ENCODE measurements at places on chromosomes 2 and 18.

DNA sequence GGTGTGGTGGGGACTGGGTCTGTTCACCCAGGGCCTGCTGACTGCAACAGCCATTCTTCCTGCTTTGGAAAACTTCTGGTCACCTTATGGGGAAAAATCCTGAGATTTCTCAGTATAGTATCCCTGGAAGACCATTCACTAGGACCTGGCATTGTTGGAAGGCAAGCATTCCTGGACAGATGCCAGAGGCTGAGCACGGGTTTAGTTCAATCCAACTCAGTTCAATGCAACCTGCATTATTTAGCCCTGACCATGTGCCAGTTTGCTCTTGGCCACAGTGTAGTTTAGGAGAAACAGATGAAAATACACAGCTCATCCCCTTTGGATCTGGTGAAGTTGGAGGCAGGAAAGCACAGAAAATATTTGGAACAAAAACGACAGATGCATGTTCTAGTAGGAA, 95.9 kb downstream of the LPIN1 start:
- DNase-seq = no peak

DNA sequence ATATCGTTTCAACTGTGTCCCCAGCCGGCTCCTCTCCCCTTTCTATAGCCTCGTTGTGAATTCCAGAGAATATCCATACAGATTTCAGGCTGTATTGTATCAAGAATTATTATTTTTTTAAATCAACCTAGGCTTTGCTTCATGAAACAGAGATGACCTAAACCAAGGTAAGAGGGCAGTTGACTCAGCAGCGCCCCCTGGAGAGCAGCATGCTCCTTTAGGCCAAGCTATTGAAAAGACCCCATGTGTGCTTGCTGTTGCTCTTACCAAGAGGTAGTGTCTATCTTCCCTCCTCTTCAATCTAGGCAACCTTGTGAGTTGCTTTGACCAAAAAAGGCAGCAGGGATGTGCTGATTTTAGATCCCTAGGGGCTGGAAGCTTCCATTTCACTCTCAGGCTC, 426.7 kb upstream of the SMIM21 start:
- DNase-seq = no peak

DNA sequence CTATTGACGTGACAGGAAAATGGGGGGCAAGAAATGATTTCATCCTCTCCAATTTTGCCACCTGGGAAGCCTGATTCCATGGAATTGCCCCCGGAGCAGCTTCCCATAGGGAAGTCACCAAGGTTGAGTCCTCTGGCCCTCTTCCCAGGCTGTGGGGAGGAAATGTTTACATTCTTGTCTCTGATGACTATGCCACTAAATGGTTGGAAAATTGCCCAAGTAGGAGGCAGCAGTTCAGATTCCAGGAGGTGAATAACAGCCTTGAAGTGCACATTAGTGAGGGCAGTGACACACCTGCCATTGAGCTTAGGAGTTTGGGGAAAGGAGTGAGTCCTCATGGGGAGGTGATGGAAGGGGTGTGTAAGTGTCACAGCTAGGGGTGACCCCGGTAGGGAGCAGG, 449.2 kb upstream of the DCC start:
- DNase-seq = no peak

DNA sequence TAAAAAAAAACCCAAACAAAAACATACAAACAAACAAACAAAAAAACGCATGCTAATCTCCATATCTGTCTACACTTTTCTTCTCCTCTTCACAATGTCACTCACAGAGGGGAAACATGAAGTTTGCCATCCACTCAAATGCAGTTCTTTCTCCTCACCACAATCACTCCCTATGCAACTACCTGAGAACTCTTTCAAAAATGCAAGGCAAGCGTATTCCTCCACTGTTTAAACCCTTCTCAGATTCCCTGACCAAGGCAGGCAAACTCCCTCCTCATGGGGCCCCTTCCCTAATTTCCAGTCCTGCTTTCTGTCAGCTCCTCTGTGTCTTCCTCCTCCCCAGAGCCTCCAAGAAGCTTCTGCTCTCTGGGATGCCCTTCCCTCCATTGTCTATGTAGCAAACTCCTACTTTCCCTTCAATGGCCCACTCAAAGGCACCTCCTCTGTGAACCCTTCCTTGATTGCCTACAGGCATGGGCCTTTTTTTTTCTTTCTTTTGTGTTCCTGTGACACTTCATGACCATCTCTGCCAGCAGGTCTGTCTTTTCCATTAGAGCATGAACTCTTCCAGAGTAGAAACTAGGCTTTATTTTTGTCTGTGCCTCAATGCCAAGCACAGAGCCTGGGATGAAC, 143.8 kb upstream of the SLC1A4 start:
- no peak for DNase-seq

DNA sequence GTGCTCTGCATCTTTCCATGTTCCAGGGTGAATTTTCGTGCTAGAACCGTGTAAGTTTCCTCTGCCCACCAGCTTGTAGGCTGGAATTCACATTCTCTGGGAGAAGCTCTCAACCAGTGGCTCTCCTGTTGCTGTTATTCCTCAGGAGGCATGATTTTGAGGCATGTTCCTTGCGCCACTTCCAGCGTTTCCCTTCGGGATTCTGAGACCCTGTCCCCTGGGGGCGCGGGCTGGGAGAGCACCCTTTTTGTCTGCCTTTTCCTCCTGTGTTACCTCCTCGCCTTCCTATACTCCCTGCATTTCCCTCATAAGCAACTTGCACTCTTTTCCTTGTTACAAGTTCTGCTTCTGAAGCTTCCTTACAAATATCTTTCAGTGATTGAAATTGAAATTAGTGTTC, 156.4 kb downstream of the PTPRM start:
- DNase-seq = no peak

DNA sequence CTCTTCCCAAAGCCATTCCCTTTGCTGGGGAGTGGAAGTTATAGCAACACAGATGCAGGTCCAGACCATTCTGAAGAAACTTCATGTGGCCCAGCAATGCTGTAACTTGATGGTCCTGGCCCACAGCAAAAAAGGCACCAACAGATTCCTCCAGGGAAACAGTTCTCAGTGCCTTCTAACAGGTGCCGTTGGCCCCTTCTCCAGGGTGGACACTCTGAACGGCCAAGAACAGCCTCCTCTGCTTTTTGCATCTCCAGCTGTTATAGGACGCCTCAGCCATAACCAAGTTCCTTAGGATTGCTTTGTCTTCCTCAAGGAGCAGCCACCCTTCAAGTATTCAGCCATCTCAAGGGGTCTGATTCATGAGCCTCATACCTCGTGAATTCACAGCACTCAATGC, 38.0 kb downstream of the MARCO start:
- peak; percentile 50 for DNase-seq

DNA sequence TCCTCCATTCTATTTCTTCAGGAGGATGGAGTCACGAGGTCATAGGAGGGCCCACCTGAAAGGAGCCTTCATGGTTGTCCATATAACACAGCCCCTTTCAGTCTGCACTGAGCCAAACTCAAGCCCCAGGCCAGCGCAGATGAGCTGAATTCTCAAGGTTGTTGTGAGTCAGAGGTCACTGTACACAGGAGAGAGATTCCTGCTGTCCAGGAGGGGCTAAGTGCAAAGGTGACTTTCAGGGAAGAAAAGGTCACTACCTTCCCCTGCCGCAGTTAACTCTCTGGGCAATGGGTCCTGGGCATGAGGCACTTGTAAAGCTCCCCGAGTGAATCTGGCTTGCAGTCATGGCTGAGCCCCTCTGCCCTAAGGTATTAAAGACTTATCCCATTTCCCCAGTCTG, 150.7 kb downstream of the CTIF start:
- no peak for DNase-seq

- DNase-seq = no peak
Measured at GRCh38 chr2:143937723-143938350, 582.1 kb downstream of the ZEB2 start.

GRCh38 chr2:150494234-150494945, 6.9 kb upstream of the RND3 start:
- DNase-seq = no peak

- no peak for DNase-seq
Measured at GRCh38 chr2:96843538-96844268, at the start of gene ANKRD23. TSS of gene ANKRD23 (minus strand) at chr2:96844021. CDS start at chr2:96843992, 29 bp downstream.

GRCh38 chr18:74651327-74652128, 53.9 kb downstream of the ZNF407 start:
- no peak for DNase-seq

GRCh38 chr18:28863396-28863795, 686.5 kb upstream of the CDH2 start:
- DNase-seq = no peak

GRCh38 chr2:125684932-125685331, 971.0 kb upstream of the GYPC start:
- no peak for DNase-seq

DNA sequence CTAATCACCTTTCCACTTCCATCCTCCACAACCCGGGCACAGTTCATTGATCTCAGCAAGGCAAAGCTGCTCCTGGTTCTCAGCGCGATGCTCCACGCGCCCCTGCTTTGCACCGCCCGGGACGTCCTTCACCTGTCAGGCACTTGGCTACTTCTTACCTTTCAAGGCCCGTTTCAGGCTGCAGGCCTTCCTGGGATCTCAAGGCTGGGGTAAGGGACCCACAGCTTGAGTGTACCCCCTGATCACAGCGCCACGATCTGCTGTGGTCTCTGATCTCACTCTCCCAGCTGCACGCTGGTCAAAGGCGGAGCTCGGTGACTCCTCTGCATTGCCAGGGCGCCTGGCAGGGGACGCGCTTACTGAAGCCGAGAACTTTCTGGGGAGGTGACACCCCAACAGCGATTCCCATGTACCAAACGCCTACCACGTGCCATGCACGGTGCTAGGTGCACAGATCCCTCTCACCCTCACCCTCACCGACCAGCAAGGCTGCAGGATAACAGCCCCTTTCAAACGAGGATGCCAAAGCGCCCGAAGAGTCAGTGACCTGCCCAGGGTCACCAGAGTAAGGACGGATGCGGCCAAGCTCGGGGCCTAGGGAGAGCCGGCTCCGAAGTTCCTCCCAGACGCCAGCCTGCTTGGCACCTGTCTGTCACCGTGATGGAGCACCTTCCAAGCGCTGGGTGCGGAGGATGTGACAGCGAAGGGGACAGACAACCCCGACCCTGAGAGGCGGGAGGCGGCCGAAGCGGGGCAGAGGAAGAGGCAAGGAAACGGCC, 818 bp downstream of the ITGB1BP1 start:
- DNase-seq = no peak

- DNase-seq = no peak
Measured at GRCh38 chr2:237278568-237278967, 135.4 kb downstream of the COL6A3 start.

- no peak for DNase-seq
Measured at GRCh38 chr2:217806482-217806765, 196.4 kb downstream of the TNS1 start.

GRCh38 chr2:83394134-83394904, 1064.8 kb downstream of the SUCLG1 start:
- no peak for DNase-seq

DNA sequence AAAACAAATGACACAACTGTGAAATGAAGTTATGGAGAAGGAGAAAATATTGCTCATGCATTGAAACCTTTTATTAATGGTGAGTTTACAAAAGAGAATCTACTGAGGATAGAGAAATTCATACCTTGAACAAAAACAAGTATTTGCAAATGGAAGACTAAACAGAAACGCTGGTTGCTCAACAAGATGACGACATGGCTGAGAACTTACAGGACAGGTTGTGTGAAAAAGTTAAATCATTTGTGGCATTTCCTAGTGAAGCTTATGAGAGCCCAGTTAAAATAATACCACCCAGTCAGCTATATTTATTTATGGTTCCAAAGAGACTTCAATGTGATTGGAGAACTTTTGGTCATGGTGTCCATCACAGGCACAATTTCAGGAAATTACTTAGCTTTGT, 148.6 kb upstream of the PKDCC start:
- DNase-seq = no peak

GRCh38 chr2:152513681-152514080, 178.7 kb downstream of the FMNL2 start:
- DNase-seq = no peak

GRCh38 chr2:50694798-50695197, 337.1 kb downstream of the NRXN1 start:
- DNase-seq = no peak

GRCh38 chr2:207107551-207107950, 58.2 kb downstream of the KLF7 start:
- DNase-seq = no peak

DNA sequence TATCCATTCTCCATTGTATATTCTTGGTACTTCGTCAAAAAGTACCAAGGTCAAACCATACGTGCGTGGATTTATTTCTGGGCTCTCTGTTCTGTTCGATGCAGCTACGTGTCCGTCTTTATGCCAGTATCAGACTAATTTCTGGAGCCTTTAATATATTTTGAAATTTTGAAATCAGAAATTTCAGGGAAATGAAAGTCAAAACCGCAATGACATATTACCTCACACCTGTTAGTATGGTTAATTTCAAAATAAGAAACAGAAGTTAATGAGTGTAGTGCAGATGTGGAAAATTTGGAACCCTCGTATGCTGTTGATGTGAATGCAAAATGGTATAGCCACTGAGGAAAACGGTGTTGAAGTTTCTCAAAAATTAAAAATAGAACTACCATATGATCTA, 156.1 kb upstream of the TRIB2 start:
- no peak for DNase-seq

- peak; percentile 34 for DNase-seq
Measured at GRCh38 chr2:196335221-196335634, 163.8 kb upstream of the STK17B start.

- no peak for DNase-seq
Measured at GRCh38 chr2:222733846-222734702, 62.6 kb downstream of the MOGAT1 start.

GRCh38 chr2:70173520-70173919, 17.3 kb downstream of the C2orf42 start:
- DNase-seq = no peak

GRCh38 chr18:79798999-79799370, 1.2 kb downstream of the KCNG2 start:
- DNase-seq = no peak

GRCh38 chr2:233185963-233186362, 65.5 kb upstream of the ATG16L1 start:
- no peak for DNase-seq

- DNase-seq = no peak
Measured at GRCh38 chr2:202695166-202695565, 60.4 kb downstream of the FAM117B start.

DNA sequence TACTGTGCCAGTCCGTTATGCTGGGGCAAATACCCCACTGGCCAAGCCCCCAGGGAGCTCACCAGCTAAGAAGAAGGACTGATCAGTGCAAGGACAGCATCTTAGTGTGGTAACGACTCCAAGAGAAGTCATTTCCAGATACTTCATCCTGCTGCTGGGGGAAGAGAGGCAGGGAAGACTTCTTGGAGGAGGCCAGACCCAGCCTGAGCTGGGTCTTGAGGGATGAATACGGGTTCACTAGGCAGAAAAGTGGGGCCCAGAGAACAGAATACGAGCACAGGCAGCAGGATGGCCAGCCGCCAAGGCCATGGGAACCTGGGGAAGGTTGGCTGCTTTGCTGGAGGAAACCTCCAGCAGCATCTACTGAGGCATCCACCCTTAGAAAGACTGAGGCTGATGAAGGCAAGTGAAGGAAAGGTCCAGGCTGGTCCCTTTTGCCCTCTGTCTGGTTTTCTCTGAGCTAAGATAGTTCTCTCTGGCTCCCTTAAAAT, 84.1 kb downstream of the GLI2 start:
- DNase-seq = no peak

- no peak for DNase-seq
Measured at GRCh38 chr2:137706786-137707613, 257.3 kb upstream of the HNMT start.

GRCh38 chr18:51753365-51754057, 556.0 kb upstream of the MEX3C start:
- DNase-seq = no peak
